ENCODE measurements at places on chromosomes 12 and 14. TPM values are rescaled to one million over a fixed set of nuclear protein-coding genes. Genes with fewer than 3 reads are reported as not detected.

DNA sequence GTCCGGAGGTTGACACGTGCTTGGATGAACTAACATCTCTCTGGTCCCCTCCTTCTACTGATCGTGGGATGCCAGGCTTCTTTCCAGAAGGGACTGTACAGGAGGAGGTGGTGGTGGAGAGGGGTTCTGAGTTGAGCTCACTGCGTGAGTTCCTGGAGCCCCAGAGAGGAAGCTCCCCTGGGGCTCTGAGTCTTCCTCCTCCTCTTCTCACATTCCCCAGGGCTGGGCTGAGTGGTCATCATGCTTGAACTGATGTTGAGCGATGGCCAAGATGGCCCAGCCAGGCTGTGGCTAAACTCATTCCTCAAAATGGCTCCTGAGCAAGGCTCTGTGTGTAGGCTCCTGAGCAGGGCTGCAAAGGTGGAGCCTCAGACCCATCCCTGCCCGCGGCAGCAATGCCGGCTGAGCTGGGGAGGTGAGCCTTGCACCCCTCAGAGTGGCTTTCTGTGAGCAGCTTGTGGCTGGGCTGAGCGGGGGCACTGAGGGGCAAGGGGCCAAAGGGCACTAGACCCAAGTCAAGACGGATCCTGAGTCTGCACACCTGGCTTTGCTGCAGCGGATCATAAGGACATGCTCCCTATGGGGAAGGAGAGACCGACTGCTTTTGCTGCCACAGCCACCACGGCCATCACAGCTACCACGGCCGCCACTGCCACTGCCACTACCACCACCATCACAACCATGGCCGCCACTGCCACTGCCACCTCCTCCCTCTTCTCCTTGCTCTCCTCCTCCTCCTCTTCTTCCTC lies 35.4 kb downstream of the MEG3 start:
- no peak for DNase-seq

Gene TGM1
- total RNA-seq: 11.7 TPM

Gene APOF
- total RNA-seq: not detected

Gene TTLL5
- 35.8 TPM for total RNA-seq

Gene EML1
- total RNA-seq: 30.1 TPM

GRCh38 chr12:31363831-31364230 lies 37.9 kb upstream of the SINHCAF start:
- no peak for DNase-seq

- peak; percentile 30 for DNase-seq
These were observed 1.1 kb upstream of the KRT77 start for GRCh38 chr12:52704464-52704863.

Gene NOS1
- 3.1 TPM for total RNA-seq
